NCI-H226 (cell line): ENCODE measurements at places on chromosomes 13 and 19.

DNA sequence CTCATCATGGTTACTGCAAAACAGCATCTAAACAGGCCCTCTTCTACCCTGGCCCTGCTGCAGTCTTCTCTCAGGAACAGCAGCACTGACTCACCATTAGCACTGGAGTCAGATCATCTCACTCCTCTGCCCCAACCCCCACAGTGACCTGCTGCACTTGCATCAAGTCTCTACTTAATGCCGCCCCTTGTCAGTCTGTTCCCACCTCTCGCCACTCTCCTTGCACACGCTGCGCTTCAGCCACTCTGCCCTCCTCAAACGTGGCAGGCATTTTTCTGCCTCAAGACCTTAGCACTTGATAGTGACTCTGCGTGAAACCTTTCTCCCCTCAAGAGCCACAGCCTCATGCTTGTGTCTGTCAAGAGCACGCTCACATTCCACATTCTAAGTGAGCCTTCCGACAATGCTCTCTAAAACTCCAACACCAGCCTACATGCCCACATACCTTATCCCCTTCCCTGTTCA is 22.1 kb downstream of the MIPEP start:
- DNase-seq: peak; percentile 5

GRCh38 chr13:60862036-60862435 is 465.0 kb downstream of the TDRD3 start:
- DNase-seq: no peak

DNA sequence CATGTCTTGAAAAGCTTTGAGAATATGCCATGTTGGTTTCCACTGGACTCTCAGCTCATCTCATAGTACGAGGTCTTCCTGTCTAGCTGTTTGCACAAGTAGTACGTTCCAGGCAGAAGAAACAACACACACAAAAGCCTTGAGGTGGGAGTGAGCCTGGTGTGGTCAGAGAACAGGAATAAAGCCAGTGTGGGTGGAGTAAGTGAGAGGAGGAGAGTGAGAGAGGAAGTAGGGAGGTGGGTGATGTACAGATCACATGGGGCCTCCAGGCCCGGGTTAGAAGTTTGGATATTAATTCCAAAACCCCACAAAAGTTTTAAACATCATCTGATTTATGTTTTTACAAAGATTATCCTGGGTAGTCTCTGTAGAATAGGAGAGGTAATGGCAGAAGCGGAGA is 230.6 kb downstream of the MTUS2 start:
- DNase-seq: no peak

GRCh38 chr13:40165316-40165932 is 501.0 kb downstream of the FOXO1 start:
- DNase-seq: no peak

GRCh38 chr13:113875837-113876281 is 12.0 kb upstream of the GAS6 start:
- DNase-seq: no peak

DNA sequence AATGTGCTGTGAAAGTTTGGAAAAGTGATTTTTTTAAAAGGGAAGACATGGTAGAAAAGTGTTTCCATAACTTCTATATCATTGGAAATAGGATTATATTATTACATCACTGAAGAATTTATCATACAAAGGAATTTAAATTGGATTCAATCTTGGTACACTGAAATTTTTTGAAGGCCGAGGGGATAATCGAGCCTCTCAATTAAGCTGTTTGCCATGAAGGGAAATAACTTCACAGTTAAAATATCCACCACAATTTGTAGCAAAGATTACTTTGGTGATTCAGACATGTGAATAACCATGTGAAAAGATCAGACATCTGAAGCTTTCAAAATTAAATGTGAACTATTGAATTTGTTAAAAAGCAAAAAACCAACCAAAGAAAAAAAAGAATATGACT is 215.3 kb downstream of the KLF5 start:
- DNase-seq: peak; percentile 14

- DNase-seq: no peak
These were observed 4.4 kb downstream of the BCAT2 start for GRCh38 chr19:48806518-48806817.

DNA sequence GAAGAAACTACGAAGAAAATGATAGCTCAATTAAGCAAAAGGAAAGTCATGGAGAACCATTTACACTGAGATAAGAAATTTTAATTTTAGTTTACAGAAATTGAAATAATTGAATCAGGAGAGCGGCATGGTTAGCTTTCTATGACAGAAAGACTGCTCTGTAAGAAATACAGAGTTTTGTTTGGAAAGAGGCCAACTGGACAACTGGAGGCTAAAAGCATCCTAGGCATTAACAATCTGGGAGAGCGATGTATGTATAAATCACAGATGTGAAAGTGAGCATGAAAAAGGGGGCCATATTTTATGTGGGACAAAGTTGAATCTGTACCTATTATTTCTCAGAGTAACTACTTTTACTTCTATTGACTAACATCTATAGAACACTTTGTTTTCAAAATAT is 1608.8 kb upstream of the PCDH20 start:
- no peak for DNase-seq

GRCh38 chr19:3546119-3546518 is 7.1 kb downstream of the TEKTIP1 start:
- DNase-seq: no peak

GRCh38 chr19:50877338-50877737 is 4.1 kb downstream of the KLK2 start:
- no peak for DNase-seq

- DNase-seq: no peak
These were observed 94.5 kb downstream of the GNG7 start for GRCh38 chr19:2607712-2608601.

GRCh38 chr13:113371061-113371460 is 7.1 kb upstream of the GRTP1 start:
- DNase-seq: no peak

GRCh38 chr19:3642296-3642695 is 15.7 kb upstream of the CACTIN start:
- no peak for DNase-seq

GRCh38 chr19:35949131-35949530 is 13.0 kb downstream of the LRFN3 start:
- DNase-seq: no peak
